DMS79 (cell line): ENCODE measurements at places on chromosomes 7 and 10.

- DNase-seq = no peak
Measured at GRCh38 chr7:962401-963081, 8.1 kb upstream of the ADAP1 start.

DNA sequence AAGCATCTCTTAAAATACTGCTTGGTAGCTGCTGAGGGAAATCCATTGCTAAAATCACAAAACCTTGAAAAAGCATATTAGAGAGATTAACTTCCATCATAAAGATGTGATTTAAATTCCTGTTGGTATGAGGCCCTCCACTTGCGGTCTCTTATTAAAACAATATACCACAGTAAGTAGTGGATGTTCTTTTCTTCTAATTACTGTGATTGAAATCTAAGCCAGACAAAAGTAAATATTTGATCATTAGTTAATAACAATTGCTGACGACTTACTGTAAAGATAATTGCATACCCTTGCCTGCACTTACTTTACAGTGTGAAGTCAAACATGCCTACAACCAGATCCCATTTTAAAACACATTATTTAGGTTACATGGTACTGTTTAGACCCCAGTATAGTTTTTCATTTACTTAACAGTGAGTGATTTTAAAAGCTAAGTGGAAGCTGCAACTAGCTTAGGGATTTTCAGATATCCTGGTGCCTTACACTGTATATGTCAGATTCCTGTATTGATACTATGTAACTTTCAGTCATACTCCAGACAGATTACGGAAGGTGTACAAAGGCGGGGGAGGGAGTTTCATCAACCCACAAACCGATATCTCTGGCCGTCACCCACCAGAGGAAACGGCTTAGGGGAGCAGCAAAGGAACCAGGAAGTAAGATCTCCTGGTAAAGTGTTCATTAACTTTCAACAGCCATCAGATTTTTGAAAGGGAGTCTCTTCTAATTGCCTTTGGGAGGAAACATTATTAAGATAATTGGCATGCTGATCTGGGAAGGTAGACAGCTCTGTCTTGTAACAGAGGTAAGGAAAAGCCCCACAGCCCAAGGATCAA lies 986 bp downstream of the NRP1 start:
- DNase-seq = no peak

GRCh38 chr7:142746264-142746663 lies 3.0 kb upstream of the PRSS1 start:
- no peak for DNase-seq

GRCh38 chr10:11716686-11717085 lies 25.5 kb upstream of the ECHDC3 start:
- no peak for DNase-seq

- DNase-seq = no peak
Measured at GRCh38 chr7:119999738-120000475, 273.1 kb upstream of the KCND2 start.

DNA sequence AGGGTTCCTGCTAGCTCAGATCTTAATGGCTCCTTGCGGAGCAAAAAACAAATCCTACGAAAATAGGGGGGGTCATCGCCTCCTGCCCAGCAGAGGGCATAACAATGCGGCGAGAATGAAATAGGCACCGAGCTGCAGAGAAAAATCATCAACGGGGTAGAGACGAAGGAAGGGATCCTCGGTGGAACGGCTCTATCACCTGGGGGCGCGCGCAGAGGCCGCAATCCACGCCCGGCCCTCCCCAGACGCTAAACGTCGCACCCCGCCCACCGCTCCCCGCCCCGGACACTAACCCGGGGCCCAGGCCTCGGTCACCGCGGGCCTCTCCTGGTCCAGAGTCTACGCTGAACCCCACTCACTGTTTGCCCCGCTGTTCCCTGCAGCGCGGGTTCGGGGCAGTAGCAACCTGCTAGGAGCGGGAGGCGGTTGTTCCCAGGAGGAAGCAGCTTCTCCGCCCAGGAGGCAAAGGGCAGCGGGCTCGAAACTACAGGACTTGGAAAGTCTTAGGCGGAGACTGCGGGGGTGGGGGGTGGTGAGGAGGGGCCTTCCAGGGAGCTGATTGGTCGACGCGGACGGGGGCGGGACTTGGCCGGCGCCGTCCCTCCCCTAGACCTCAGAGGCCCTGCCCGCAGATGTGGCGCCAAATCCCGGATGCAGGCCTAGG lies at the start of gene TCAF1:
TCAF1 (minus strand) TSS at position 509 of the 664 bp plus-strand sequence. CDS start 25,568 bp downstream, outside the sequence.
- DNase-seq = peak; percentile 89

DNA sequence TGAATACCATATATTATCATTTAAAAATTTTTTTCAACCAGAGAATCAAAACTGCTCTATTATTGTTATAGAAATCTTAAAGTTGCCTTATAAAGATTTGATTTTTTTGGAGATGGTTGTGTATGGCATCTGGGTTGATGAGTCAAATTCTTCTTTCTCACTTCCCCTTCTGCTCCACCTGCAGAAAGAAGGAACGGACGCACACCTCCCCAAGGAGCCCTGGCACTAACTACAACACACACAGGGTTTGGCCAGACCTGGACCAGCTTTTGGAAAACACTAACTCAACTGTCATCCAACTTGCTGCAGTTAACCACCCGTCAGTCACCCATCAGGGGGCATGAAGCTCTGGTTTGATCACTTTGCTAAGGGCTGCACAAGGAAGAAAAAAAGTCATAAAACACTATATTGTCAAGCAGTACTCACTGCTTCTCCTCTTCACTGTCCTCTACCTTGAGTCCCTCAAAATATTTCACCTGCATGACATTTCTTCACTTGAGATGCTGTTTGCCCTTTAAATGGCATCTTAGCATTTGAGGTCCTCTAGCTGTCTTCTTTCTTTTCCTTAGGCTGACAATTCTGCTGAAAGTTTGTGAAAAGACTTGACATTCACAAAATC lies 266.7 kb upstream of the PHF14 start:
- DNase-seq = no peak

DNA sequence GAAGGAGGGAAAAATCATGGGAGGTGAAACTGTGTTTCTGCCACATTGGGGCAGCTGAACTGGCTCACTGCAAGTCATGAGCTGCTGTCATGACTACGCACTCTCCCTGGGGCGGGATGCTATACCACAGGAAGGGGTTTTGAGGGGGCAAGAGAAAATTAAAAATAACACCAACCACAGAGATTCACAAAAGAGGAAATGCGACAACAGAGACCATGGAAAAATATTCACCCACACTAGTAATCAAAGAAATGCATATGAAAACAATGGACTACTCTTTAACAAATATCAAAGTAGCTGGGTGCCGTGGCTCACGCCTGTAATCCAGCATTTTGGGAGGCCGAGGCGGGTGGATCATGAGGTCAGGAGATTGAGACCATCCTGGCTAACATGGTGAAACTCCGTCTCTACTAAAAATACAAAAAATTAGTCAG lies 65.2 kb upstream of the TM9SF3 start:
- no peak for DNase-seq

GRCh38 chr10:113292086-113292485 lies 260.8 kb upstream of the HABP2 start:
- DNase-seq = no peak

GRCh38 chr7:150904011-150904909 lies 51.9 kb downstream of the AOC1 start:
- no peak for DNase-seq

- DNase-seq = no peak
Measured at GRCh38 chr7:104958371-104958865, 55.6 kb upstream of the KMT2E start.

DNA sequence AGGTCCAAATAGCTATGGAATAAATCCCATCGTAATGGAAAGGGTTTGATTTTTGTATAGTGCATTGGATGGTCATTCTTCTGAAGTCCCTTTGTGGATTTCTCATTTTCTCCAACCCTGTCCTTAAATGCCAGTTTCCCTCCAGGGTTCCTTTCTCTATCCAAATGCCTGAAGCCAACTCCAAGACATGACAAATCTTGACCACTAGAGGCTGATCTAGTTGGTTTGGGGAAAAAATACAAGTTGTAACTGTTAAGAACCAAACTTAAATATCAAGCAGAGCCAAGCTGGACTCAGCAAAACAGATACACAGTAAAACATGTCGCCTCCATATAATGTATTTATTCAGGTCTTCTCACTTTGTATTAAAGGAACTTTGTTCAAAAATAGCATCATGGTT lies 28.7 kb downstream of the FRMD4A start:
- DNase-seq = no peak

- no peak for DNase-seq
Measured at GRCh38 chr10:69769395-69769992, 32.2 kb upstream of the COL13A1 start.

DNA sequence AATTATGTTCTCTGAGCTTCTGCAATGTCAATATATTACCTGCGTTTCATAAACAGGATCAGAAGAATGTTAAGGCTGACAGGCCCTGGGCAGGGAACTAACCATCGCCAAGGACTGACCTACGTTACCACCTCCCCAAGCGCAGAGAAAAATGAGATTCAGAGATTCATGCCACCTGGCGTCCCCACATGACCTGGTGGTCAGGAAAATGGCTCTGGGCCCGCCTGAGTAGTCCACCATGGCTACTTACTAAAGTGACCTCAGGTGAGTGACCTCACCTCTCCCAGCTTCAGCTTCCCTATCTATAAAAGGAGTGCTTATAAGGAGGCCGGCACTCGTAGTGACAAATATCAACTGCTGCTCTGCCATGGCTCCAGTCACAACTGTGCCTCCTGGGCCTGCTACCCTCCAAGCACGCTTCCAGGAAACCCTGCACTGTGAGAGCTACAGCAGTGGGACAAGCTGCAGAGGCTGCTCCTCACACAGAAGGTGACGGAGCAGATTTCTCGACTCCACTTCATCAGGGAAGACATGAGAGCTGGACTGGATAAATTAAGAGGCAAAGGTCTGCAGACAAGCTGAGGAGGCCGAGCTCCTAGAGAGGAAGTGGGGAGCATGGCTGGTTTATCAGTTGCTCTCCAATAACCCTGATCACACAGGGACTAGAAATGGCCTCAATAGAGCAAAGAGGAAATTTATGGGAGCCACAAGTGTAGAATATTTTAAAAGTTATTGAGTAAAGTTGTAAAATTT lies 103.0 kb downstream of the RNF216 start:
- DNase-seq = no peak

GRCh38 chr7:114910787-114911186 lies 11.1 kb upstream of the MDFIC start:
- no peak for DNase-seq

DNA sequence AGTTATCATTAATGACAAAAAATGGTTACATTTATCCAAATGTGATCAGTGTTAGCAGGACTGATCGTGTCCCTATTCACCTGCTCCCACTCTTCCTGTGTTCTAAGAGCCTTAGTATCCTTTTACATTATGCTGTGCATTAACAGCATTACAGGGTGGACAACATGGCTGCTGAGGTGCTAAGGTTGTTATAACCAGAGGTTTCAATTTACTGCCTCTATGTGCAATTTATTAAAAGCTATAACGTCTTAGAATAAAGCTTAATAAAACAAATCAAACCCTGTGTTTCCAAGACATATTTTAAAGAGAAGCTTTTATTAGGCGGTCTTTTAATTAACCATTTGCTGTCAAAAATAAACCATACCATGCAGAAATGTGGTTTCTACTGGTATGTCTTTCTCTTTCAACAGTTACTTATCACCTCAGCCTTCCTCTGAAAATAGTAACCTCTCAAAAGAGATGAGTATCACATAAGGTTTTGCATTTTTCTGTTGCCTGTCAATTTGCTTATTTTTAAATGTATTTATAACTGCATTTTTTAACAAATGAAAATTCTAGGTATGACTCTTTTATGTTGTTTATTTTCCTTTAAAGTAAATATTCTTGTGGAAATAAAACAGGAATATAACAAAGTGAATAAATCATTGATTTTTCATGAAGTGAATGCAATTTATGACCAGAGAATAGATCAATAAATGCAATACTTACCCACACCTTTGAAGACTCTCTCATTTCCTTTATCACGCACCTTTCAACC lies 849.8 kb upstream of the SORCS1 start:
- DNase-seq = no peak

- peak; percentile 64 for DNase-seq
Measured at GRCh38 chr7:28685644-28686417, 272.3 kb downstream of the TRIL start.

- no peak for DNase-seq
Measured at GRCh38 chr7:5773661-5774086, 7.8 kb downstream of the RNF216 start.

- no peak for DNase-seq
Measured at GRCh38 chr10:111756217-111757061, 427.1 kb downstream of the GPAM start.

GRCh38 chr10:98951269-98952000 lies 284.2 kb downstream of the HPSE2 start:
- no peak for DNase-seq

- DNase-seq = no peak
Measured at GRCh38 chr7:36148422-36149065, 4.5 kb upstream of the EEPD1 start.

DNA sequence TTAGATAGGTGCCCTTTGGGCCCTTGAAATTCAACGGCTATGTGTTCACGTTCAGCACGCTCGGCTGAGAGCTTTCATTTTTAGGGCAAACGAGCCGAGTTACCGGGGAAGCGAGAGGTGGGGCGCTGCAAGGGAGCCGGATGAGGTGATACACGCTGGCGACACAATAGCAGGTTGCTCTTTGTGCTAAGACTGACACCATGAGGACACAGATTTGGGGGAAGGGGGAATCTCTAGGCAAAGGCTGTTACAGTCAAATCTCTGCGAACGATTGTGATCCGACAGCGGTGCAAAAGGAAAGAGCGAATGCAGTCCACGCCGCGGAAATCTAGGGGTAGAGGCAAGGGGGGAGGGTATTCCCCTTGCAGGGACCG lies 667 bp downstream of the KLLN start:
- no peak for DNase-seq

DNA sequence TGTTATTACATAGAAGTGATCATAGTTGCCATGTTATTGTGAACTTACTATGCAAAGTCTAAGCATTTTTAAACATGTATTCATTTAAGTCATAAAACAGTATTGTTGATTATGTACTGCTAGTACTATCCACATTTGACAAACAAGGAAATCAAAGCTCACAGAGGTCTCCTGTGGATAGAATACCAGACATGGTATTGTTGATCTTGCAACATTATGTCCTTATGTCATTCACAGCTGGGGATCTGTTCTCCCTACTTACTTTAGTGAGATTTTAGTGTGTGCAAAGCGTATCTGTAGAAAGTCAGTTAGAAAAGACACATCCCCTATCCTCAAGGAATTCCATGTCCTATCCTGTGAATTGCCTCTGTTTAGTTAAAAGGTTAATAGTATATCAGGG lies 106.1 kb downstream of the SND1 start:
- no peak for DNase-seq

- DNase-seq = no peak
Measured at GRCh38 chr7:138032770-138033169, 30.9 kb upstream of the CREB3L2 start.

DNA sequence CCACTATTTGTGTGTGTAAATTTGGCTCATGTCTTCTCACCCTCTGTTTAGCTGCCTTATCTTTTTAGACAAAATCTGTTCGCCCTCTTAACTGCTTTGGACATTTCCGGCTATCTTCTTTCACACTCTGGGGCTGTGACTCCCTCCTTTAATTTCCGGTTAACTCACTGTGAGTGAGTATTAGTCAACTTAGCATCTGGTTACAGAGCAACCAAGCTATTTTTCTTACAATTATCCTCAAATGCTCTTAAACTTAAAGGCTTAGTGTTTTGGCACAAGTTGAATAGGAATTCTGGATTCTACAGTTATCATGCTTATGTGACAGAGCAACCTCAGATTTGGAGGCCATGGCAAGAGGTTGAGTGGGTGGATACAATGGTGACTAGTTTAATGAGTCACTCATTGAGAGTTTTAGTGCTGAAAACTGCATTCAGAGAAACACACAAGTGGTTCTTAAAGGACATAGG lies 177.6 kb upstream of the SEMA3A start:
- DNase-seq = no peak
